HTR-8/SVneo (cell line): ENCODE measurements at places on chromosomes 13 and 19.

DNA sequence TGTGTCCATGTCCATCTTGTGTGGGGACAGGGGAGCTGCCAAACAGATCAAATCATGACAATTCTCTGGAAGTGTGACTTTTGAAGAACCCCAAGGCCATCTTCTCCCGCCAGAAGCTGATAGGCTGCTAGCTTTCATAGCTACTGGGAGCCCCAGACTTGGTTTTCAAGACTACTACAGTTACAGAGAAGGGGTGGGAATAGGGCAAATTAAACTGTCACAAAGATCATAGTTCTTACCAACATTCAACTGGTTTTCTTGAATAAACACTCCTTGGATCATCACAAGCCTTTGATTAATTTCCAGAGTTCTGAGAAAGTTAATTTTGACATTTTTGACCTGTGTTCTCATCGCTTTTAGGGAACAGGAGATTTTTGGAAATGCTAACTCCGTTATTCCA lies 67.8 kb upstream of the FARP1 start:
- no peak for DNase-seq

DNA sequence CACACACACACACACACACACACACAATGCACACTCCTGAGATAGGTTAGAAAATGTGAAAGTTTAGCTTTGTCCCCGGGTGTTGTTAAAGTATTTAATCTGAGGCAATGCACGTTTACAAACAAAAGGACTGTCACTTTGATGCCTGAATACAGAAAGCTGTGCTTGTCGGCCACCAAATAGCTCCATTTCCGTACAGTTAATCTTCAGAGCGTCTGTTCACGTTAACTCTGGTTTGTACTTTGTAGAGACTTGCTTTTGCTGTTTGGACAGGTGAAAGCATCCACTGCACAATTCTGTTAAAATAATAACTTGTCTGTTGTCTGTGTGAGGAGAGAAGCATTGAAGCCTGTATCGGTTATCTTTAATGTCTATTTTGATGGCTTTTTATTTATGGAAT lies 267.8 kb downstream of the FGF9 start:
- no peak for DNase-seq

DNA sequence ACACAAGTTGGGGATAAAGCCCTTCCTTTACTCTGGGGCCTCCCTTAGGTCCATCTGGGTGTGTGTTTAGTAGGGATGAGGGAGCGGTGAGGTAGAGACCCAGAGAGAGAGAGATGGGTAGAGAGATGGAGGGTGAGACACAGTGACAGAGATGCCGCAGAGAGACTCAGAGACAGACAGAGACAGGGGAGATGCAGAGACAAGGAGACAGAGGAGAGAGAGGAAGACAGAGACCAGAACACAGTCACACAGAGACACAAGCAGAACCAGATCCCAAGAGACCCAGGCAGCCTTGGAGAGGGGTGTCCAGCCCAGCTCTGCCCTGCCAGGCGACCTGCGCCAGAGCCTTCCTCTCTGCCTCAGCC lies 2.4 kb downstream of the KLK1 start:
- no peak for DNase-seq

GRCh38 chr13:96785986-96786385 lies 208.3 kb downstream of the OXGR1 start:
- no peak for DNase-seq

DNA sequence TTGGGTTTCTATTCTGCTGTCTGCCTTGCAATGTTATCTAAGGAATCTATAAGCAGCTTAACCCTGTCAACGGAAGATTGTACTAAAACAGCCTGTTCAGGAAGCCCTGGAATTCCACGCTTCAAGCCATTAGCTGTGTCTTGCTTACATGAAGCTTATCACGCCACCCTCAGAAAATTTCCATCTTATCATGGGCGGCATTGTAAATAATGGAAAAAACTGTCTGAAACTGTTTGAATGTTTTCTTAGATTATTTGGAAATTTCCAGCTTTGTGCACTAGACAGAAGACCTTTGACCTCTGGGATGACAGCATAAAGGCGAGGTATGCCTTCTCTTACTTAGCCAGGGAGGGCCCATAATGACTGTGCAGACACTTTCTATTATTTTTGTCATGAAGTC lies 319.7 kb downstream of the KCNRG start:
- DNase-seq = no peak
